ENCODE measurements at places on chromosomes 7 and 10.

GRCh38 chr10:34808801-34809745 lies 6.0 kb downstream of the PARD3 start:
- DNase-seq: no peak

GRCh38 chr10:2296179-2296891 lies 559.0 kb upstream of the ADARB2 start:
- no peak for DNase-seq

- DNase-seq: no peak
Observed at GRCh38 chr10:99234041-99234790, 1.4 kb downstream of the HPSE2 start.

- no peak for DNase-seq
Observed at GRCh38 chr7:20432071-20432470, 101.4 kb downstream of the ITGB8 start.

DNA sequence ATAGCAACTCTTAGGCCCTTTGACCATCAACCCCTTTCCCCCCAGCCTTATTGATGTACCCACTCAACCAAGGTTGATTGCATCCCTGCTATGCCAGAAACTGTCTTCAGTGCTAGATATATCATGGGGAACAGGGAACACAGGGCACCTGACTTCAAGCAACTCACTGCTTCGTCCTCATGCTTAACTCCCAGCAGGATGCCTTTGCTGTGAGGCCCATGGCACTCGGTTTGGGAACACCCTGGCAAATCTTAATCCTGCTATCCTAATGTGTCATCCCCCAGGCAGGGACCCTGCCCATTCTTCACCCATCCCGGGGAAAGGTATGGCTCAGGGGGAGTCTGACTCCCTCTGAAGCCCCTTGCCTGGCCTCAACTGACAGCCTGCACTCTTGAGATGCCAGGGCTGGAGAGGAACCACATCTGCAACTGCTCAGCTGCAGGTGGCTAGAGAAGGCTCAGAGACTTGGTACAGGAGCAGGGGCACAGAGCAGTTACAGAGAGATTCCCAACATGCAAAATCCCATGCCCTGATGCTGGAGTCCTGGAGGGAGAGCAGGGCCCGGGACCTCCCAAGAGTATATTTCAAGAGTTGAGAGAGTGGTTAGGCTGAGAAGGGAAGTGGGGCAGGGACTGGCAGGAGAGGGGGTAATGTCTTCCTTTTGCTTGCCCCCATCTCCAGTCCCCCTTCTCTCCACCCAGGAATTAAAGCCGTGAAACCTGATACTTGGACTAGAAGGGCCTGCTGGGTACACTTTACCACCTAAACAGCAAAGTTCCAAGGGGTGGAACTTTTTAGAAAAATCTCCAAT lies 2.4 kb upstream of the UNC5B start:
- DNase-seq: no peak

DNA sequence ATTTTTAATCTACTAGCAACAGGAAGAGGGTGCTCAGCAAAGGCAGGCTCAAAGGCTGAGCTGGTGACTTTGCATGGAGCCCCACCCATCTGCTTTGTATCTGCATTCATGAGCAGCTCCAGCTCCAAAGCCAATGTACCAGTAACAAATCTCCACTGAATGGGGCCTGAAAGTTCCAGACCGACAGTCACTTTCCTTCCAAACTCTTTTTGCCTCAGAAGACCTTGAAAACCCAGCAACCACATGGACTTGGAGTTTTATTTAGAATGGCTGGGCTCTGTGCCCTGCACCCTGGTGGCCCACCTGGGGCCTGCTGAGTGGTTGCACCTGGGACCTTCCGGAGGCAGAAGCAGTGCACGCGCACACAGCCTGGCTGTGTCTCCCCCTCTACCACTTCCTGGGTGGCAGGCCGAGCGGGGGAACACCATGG lies 195.0 kb upstream of the PLXNA4 start:
- no peak for DNase-seq

DNA sequence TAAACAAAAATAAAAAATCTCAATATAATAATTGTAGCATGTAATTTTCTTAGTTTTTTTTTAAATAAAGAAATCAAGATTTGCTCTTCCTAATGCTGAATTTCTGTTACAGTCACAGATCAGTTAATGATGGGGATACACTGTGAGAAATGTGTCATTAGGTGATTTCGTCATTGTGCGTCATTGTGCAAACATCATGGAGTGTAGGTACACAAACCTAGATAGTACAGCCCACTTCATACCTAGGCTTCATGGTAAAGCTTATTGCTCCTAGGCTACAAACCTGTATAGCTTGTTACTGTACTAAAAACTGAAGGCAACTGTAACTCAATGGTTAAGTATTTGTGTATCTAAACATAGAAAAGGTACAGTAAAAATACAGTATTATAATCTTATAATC lies 74.4 kb upstream of the LSM8 start:
- no peak for DNase-seq

DNA sequence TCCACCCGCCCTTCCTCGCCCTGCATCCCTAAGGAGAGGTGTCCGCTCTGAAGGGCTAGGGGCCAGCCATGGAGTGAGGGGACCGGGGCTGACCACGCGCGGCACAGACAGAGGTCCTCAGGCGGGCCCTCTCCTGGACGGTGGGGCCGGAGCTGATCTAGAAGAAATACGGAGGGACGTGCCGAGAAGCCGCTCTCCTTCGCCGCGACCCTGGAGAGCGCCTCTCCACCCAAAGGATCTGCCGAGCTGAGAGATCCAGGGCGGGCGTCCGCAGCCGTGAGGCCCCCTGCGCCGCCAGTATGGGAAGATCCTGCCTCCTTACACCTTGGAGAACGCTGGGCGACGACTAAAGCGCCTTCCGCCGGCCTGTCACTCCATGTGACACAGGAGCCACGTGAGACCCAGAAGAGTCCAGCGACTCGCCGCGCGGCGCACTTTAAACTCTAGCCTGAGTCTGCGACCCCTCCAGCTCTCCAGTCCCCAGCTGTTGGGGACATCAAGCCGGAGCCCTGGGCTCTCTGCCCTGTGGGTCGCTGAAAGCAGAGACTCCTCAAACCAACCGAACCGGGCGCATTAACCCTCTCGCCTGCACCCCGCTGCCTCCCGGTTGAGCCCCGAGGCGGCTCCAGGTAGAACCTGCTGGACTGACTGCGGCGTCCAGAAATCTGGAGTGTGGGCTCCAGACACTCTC lies 1.5 kb upstream of the SFMBT2 start:
- DNase-seq: no peak

- no peak for DNase-seq
Observed at GRCh38 chr10:71511206-71511605, 114.5 kb downstream of the CDH23 start.

DNA sequence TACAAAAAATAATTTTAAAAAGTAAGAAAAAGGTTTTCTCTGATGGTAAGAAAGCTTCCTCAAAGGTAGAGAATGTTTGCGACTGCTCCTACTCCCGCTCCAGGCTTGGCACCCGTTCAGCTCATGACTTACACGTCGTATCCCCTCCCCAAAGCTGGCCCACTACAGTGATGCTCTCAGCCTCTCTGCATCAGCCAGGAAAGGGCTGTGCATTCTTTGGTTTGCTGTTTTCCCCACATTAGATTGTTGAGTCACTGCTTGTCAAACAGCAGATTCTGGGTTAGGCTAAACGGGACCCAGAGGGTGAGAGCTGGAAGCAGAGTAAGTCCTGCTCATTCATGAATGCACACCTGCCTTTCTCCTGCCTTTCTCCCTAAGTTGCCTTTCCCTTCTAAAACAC lies 54.7 kb upstream of the NMT2 start:
- no peak for DNase-seq

- no peak for DNase-seq
Observed at GRCh38 chr10:79247373-79248137, 99.7 kb upstream of the PPIF start.

- no peak for DNase-seq
Observed at GRCh38 chr7:157610671-157611295, 274.0 kb downstream of the DNAJB6 start.

GRCh38 chr7:80722616-80723195 lies 84.3 kb downstream of the CD36 start:
- DNase-seq: no peak

- DNase-seq: no peak
Observed at GRCh38 chr7:29322023-29322712, 127.6 kb downstream of the CHN2 start.

- no peak for DNase-seq
Observed at GRCh38 chr10:128981881-128982615, 485.0 kb upstream of the MGMT start.

- DNase-seq: no peak
Observed at GRCh38 chr10:91215384-91215783, 5.1 kb upstream of the PCGF5 start.
